SW 1271 (cell line): ENCODE measurements at places on chromosomes 2 and 18.

DNA sequence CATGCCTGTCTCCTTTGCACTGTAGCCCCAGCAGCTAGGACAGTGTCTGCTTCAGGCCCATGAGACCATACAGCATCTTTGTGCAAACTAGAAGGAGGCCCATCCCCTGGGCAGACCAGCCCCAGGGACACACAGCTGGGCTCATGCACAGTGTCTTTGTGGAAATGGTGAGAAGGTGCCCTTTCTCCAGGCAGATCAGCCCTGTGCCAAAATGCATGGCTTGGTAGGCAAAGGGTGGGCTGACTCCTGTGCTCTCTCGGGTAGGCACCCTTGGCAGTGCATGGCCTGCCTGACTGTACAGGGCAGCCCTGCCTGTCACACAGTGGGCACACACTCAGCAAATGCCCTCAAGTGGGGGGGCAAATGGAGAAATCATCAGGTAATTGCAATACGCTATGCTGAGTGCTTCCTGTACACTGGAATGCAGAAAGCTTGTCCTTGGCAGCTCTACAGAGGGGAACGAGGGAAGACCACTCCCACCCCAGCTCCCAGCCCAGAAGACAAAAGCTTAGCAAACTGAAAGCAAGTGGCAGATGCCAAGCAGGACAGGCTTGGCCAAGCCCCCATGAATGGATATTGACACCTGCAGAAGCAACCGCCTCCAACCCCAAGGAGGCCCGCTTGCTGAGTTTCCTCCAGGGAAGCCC, 21.6 kb downstream of the TNS1 start:
- DNase-seq = no peak

- DNase-seq = no peak
Measured at GRCh38 chr2:47004905-47005495, 89.4 kb upstream of the MCFD2 start.

DNA sequence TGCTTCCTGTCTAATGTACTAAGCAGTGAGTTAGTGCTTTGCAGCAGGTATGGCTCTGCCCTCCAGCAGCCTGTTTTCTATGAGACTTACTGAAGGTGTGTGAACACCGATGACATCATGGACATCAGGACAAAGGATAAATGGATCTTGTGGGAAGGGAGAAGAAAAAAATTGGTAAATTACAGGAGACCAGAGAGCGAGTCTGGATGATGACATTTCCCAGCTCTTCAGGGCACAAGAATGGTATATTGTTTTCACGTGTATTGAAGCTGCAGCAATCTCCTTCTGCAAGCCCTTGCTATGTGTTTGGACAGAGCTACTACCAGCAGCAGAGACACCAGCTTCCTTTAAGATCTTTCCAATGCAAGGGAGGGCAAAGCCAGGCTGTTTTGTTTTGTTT, 47.2 kb downstream of the DCC start:
- no peak for DNase-seq

DNA sequence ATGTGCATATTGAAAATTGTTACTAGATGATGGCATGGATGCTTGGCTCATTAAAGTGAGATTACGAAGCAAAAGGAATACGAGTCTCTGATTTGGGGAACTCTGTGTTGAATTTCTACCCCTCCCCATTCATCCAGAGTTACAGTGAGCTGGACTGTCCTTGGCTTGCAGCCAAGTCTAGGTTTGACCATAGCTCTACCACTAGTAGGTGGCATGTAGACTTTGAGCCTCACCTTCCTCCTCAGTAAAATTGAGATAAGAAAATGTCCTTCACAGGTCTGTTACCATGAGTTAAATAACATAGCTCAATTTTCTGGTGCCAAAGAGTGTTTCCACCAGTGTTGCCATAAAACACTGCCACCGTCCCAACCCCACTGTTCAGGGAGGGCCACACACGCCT, 727.6 kb upstream of the ID2 start:
- DNase-seq = no peak

DNA sequence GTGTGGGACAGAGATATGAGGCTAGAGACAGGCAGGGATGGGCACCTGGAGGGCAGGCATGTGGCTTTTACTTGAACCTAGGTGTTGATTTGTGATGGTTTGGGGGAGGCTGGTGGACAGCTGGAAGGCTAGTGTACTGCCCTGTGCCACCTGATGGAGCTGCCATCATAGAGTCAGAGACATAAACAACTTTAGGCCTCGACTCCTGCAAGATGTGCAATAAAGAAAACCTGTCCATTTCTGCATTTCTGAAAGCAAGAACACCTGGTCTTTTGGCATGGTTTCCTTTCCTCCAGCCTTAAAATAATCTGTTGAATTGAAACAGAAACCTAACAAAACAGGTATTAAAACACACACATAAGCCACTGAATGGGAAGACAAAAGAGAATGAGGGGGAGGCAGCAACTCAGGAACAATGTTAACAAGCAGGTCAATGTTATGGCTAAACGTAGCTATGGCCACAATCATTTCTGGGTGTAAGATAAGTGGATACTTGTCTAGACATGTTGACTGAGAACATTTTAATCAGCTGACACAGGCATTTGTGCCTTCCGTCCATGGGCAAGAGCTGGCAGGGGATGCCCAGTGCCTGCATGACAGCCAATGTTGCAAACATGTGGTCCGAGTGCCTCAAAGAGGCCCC, 87.8 kb downstream of the KCTD1 start:
- no peak for DNase-seq

DNA sequence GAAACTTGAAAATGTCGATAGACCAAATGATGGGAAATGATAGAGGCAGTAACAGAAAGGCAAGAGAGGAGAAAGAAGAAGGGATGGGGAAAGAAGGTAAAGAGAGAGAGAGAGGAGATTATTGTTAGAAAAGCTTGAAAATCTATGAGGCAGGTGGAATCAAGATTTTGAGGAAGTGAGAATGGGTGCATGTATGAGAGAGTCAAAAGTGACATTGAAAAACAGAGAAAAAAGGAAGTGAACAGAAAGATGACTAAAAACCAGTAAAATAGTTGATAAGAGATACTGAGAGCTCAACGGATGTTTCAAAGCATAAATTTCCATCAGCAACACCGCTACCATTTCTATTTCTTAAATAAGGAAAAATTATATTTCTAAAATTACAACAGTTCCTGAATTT, 327.4 kb upstream of the CWC22 start:
- DNase-seq = no peak

GRCh38 chr18:25516747-25517498, 165.0 kb upstream of the ZNF521 start:
- DNase-seq = no peak

GRCh38 chr2:41872646-41873045, 175.2 kb upstream of the PKDCC start:
- no peak for DNase-seq

- DNase-seq = no peak
Measured at GRCh38 chr18:36405611-36406010, 108.1 kb downstream of the FHOD3 start.

GRCh38 chr18:23619388-23619881, 33.1 kb upstream of the NPC1 start:
- DNase-seq = no peak

GRCh38 chr2:142065700-142066099, 65.1 kb downstream of the LRP1B start:
- DNase-seq = no peak

GRCh38 chr18:8911408-8912340, 190.8 kb upstream of the NDUFV2 start:
- DNase-seq = no peak

GRCh38 chr2:197477797-197478196, 21.8 kb downstream of the HSPD1 start:
- no peak for DNase-seq

DNA sequence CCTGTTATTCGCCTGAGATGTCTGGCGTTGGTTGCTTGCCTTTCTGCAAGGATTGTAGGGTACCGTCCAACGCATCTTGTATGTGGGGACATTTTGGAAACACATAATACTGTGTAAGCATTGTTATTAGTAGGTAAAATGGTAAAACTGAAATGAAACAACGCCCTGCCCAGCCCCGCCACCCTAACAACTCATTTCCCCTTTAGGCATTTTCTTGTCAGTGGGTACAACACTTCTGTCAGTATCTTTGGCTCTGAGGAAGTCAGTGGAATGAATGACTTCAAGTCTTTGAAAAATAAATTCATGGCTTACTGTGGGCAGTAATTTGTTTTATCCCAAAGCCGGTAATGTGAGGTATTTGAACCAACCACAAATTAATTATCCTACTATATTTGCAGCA, 86.0 kb downstream of the FMNL2 start:
- no peak for DNase-seq

DNA sequence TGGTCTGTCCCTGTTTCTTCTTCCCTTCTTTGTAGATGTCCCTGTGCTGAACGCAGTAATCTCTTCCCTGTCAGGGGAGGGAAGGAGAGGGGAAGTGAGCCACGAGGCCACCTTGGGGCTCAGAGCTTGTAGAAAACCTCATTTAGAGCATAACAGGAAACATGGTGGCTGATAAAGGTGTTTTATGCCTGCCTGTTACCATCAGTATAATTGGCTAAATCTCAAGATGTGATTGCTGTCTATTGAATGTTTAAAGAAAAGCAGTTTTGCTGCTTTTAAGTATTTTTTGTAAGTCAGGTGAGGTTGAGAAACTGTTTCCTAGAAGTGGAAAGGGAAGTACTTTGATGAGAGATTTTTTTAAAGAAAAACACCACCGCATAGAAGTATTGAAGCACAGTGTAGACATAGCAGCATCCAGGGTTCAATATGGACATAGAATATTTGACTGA, 59.7 kb upstream of the PDK1 start:
- DNase-seq = no peak
